ENCODE measurements at places on chromosomes 3 and 15.

- DNase-seq, result no peak
Observed at GRCh38 chr3:150083655-150084042, 113.0 kb upstream of the PFN2 start.

- DNase-seq, result no peak
Observed at GRCh38 chr15:96381463-96381862, 51.0 kb downstream of the NR2F2 start.

DNA sequence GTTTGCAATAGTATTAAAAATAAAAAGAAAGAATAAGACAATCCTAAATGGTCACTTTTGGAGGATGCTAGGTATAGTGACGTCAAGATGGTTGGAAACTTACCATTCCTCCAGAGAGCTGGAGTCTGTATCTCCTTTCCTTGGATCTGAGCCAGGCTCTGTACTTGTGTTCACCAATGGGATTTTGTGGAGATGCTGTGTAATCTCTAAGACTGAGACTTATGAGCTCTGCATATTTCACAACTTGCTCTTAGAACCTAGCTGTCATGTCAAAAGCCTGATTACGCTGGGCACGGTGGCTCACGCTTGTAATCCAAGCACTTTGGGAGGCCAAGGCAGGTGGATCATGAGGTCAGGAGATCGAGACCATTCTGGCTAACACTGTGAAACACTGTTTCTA lies 126.8 kb upstream of the CLSTN2 start:
- no peak for DNase-seq

- DNase-seq, result no peak
Observed at GRCh38 chr3:86828751-86829150, 162.2 kb downstream of the VGLL3 start.

DNA sequence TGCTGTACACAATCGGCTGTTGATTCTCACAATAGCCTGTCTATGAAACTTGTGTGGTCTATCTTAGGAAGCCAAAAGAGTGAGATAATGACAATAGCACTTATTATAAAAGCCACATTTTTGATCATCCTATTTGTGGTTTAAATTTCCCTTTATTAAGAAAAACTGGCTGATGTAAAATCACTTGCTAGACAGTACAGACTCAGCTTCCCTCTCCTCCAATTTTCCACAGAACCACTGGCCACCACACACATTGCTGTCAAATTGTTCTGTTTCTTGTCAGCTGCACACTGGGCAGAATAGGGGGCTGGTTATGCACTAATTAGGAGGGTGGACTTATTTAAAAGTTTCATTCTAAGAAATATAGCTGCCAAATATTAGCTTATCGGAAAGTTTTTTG lies 425.9 kb downstream of the EPHA3 start:
- no peak for DNase-seq

GRCh38 chr3:111539351-111540331 lies 2.4 kb upstream of the CD96 start:
- DNase-seq, result peak; percentile 63

DNA sequence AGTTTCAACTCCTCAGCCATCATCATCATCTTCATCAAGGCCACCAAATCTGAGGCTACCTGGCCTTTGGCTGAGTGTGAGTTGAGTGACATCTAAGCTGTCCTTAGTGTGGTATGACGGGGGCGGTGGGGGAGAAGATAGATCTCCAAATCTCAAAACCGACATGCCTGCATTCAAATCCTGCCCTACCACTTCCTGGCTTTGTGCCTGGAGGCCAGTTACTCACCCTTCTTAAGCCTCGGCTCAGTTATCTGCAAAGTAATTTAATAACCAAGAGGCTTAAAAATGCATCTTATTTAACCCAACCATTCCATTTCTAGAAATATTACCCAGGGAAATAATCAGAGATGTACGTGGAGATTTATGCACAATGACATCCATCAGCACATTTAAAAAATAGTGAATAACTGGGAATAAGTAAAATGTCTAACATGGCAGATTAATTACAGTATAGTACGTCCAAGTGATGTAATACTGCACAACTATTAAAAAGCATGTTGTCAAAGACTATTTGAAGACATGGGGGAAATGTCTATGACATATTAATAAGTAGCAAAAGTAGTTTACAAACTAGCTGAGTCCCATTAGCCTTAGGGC lies 167.4 kb downstream of the NTRK3 start:
- no peak for DNase-seq

DNA sequence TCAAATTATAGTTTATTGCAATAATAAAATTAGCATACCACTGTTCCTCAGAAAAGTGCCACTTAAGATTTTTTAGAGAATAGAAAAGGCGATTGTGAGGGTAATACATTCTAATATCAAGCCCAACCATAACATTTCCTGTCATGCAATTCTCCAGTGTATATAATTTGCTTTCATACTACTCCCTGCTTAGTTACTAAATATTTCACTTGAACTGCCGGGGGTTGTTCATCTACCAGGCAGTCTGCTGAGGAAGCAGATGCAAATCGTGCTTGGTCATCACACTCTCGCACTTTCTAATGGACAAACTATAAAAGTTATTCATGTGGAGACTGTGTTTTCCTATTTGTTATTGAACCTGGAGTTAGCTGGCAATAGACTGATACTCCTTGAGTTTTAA lies 645.6 kb upstream of the CBLB start:
- DNase-seq, result peak; percentile 2

DNA sequence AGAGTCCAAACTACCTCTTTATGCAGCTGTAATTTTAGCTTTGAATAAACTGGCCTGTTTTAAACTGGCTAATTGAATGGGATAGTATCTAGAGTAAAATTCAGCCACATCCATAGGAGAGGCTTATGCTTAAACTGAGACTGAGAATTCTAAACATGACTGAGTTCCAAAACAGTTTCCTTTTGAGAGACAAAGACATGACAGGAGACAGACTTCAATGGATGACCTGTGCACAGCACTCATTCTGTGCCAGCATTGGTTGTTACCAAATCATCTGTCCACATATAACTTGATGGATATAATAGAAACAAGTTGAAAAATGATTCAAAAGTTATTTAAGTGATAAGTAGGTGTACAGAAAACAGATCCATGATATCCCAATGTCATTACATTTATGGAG lies 20.9 kb downstream of the IL12A start:
- no peak for DNase-seq

- DNase-seq, result peak; percentile 58
Observed at GRCh38 chr15:31235311-31236183, 91.1 kb upstream of the KLF13 start.

GRCh38 chr3:175818811-175819464 lies 959.8 kb downstream of the NAALADL2 start:
- DNase-seq, result peak; percentile 5

- peak; percentile 90 for DNase-seq
Observed at GRCh38 chr3:49671291-49672288, 2.6 kb upstream of the APEH start.

- no peak for DNase-seq
Observed at GRCh38 chr3:139935866-139936817, 1.2 kb downstream of the CLSTN2 start.

GRCh38 chr3:79183496-79183895 lies 584.3 kb downstream of the ROBO1 start:
- no peak for DNase-seq

DNA sequence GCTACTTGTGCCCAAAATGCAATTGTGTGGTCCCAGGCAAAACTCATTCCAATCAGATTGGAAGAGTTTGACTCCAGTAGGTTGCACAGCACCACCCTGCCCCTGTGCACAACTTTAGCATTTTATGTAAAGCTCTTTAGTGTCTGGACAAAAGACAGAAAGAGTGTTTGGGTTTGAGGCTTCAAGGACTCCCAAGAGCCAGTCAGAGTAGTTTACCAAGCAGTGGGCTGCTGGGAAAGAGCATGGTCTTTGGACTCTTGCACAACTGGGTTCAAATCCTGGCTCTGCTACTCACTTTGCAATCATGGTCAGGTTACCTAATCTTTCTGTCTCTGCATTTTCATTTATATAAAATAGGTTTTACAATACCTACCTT lies 75.8 kb upstream of the UMPS start:
- no peak for DNase-seq

- no peak for DNase-seq
Observed at GRCh38 chr15:44215594-44215993, 20.5 kb upstream of the FRMD5 start.

DNA sequence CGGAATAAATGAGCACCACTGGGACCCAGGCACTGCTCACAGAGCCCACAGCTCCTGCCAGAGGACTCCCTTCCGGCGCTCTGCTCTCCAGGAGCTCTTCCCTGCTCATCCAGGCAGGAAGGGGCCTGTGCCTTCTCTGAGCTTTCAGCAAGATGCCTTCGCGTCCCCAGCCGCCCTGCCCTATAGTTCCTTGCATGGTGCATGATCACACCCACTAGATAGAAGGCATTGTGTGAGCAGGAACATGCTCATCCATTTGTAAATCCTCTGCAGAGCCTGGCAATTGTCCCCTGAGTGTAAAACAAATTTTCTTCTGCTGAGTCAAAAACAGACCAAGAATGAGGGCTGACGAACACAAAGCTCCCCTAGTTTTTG lies 181.6 kb downstream of the MEGF11 start:
- no peak for DNase-seq

DNA sequence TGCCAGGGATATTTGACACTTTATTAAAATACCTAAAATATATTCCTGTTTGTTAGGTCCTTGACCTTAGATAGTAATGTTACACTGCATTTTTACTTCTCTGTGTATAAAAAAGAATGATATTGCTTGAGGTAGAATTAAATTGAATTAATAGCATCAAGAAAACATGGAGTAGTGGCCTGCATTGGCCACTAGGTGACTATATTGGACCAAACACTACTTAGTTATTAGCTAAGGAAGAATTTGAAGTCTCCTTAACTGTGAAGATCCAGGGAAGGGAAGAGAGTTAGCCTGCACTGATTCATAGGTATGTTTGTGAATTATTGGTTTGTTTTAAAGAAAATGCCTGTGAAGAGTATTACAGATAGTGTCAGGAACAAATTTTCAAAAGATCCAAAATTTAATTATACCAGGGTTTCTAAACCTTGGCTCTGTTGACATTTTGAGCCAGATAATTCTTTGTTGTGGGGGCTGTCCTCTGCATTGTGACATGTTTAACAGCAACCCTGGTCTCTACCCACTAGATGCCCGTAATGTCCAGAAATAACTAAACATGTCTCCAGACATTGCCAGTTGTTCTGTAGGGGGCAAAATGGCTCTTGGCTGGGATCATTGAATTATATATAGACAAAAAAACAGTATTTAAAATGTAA lies 103.6 kb upstream of the THSD4 start:
- DNase-seq, result peak; percentile 48

DNA sequence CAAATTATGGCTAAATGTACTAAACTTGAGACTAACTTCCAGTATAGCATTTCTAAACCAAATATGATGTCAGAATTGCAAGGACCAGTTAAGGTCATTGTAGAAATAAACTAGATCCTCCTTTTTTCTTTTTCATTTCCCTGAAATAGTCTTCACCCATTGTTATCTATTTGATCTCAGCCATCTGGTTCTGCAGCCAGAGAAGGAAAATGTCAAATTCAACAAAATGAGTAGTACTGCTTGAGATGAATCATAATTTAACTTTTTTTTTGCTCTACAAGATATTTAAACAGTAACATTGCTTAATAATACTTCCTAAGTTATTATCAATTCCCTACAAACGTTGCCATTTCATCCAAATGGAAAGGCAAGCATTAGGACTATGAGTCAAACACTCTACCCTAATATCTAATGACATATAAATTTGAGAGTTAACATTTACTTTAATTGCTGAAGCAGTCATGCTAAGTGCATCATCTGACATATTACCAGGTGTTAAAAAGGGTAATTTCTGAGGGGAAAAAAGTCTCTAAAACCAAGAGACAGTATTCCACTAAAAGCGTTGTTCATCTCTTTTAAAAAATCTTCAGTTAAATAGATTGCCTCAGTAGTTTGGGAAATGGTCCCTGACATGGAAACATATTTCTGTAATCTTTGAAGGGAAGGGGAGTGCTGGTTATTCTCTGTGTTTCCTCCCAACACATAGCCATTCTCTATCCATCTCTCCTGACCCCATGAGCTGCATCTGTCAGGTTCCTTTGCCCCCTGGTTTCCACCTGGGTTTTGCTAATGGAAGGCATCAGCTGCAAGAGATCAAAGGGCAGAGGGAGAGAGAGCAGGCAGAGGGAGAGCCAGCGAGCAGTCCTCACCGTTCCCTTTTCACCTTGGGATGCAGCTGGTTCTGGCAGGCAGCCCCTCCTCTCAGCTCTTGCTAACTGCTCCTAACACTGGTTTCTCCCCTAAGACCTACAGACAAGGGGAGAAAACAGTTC lies 138.5 kb downstream of the ARPP21 start:
- DNase-seq, result no peak

GRCh38 chr15:99929266-99929665 lies 196.0 kb upstream of the LYSMD4 start:
- no peak for DNase-seq

GRCh38 chr3:22621205-22621809 lies 581.8 kb upstream of the UBE2E2 start:
- DNase-seq, result no peak

- no peak for DNase-seq
Observed at GRCh38 chr15:48366584-48367312, 35.5 kb downstream of the DUT start.

All from hematopoietic multipotent progenitor cell treated with erythropoietin and hydrocortisone succinate and interleukin-3 and kit ligand, for 6 days (in vitro differentiated cells).